ENCODE measurements at places on chromosomes 13 and 19.

DNA sequence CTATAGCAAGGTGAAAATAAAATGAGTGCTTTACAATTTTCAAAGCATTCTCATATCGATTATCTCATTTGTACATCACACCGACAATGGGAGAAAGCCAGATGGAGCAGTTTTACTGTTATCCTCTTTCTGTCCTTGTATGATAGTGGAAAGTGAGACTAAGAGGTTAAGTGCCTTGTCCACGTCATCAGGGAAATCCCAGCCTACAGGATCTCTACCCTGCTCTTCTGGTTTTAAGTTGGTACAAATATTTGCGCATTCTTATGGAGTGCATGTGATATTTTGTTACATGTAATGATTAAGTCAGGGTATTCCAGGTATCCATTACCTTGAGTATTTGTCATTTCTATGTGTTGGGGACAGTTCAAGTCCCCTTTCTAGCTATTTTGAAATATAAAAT is 12.4 kb upstream of the ENOX1 start:
- no peak for DNase-seq

GRCh38 chr19:35797663-35798062 is 15.0 kb downstream of the PRODH2 start:
- no peak for DNase-seq

- peak; percentile 73 for DNase-seq
Observed at GRCh38 chr19:45451131-45451849, 16.5 kb upstream of the FOSB start.

GRCh38 chr13:110073982-110074381 is 233.0 kb downstream of the COL4A1 start:
- no peak for DNase-seq

All from CD4-positive, alpha-beta memory T cell (primary cell).